Nucleus accumbens (tissue), 56 donors: ENCODE measurements at places on chromosomes 6 and 20.
A peak's percentile ranks its signal among the peaks of the same experiment; 100 is the strongest.

DNA sequence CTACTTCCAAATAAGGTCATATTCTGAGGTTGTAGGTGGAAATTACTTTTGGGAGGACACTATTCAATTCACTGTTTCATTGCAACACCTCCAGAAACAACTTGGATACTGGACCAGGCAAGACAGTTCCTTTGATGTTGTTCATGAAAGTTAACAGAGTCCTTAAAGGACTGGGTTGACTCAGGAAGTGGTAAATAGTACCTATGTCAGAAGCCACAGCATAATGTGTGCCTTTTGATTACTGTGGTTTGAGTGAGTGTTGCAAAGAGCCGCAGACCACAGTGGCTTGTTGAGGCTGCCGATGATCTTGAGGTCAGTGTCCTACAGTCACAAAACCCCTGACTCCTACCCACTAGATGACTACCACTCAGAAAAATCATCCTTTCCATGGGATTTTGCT, 10.9 kb downstream of the IL20RA start:
- DNase-seq, result no peak

DNA sequence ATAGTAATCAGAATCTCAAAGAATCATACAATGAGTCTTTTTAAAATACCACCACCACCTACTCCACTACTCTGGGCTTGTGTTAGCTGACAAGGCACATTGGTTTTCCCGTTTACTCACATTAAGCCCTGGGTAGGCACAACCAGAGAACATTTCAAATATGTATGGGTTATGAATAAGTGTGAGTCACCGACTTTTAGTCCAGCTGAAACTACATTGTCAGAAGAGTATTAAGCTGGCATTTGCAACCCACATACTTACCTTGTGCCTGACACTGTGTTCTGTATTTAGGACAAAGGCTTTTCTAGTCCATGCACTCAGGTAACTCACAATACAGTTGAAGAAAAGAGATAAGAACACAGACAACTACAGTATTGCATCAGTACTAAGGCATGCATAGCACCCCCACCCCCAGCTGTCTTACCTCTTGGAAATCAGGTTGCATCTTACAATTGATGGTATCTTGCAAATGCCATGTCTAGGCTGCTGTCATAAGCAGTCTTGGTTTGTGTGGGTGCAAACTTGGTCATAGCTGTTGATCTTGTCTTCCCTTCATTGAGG, 40.3 kb upstream of the AHI1 start:
- no peak for DNase-seq

DNA sequence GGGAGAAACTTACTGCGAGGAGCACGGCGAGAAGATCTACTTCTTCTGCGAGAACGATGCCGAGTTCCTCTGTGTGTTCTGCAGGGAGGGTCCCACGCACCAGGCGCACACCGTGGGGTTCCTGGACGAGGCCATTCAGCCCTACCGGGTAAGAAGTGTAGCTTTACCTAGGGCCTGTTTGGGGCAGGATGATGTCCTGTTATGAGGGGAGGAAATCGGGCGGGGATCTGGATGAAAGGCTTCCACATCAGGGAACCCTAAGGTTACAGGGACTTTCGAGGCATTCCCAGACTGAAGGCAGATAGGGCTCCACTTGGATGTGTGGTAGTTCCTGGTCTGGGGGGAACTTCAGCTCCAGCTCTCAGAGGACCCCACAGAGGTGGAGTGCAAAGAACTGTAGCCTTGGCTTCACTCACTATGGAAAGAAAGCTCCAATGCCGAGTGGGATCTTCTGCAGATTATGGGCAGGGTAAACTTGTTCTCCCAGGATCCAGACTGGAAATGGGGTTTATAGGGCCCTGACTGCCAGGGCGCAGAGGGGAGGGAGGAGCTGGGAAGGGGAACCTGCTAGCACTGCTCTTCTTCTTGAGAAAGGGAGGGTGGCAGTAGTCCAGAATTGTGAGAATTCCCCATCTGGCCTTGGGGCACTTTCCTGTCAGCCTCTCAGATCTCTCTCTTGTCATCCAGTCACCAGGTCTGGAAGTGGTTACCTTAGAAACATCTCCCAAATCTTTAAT, 740 bp downstream of the TRIM15 start:
- DNase-seq, result no peak

GRCh38 chr20:62997417-62998035, 9.2 kb downstream of the BHLHE23 start:
- DNase-seq, result no peak

DNA sequence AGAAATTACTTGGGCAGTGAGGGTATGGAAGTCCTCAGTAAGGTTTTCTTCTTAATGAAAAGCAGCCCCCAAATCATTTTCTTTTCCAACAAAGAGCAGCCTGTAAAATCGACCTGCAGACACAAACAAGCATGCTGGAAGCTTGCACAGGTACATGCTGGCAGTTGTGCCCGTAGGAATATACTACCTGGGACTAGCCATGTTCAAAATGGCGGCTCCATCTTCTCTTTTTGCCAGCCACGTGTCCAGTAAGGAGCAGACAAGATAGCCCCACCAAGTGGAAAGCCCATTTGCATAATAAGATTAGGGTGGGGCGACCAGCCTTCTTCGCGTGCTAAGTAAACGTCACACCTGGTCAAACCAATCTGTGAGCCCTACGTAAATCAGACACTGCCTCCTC, 259.4 kb upstream of the AGPAT4 start:
- no peak for DNase-seq

GRCh38 chr20:47583551-47583950, 81.9 kb downstream of the NCOA3 start:
- no peak for DNase-seq

GRCh38 chr20:48733296-48733790, 94.5 kb downstream of the PREX1 start:
- DNase-seq, result no peak

DNA sequence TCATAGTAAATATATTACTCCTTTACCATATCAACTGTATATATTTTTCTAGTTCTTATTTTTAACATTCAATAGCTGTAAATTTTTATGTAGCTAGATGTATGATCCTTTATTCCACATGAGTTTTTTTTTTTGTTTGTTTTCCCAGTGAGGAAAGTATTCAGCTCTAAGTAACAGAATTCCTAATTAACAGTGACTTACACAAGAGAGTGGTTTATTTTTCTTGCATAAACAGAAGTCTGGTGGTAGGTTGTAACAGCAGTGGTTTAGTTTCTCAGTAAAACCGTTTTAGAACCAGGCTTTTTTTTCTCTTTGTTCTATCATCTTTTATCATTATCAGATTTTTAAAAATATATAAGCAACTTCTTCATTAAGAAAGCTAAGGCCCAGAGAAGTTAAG, 116.9 kb upstream of the FLRT3 start:
- DNase-seq, result no peak

DNA sequence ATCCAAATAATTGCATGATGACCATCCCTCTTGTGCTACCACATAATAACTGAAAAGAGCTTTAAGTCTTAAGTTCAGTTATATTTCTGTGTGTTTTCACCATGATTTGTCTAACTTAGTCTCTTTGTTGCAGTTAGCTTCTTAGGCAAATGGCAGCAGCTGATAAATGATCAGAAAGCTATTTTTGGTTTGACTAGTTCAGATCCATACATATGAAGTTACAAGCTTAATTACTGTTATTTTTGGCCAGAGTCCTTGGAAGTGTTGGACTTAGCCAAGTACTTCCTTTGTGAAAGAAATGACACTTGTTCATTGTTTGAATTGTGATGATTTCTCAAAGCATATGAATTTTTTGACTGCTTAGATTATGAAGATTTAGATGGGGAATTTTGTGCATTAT, 54.2 kb downstream of the HIVEP1 start:
- no peak for DNase-seq

GRCh38 chr6:69895396-69895795, 29.0 kb downstream of the COL19A1 start:
- no peak for DNase-seq

GRCh38 chr6:2272696-2273095, 27.3 kb upstream of the GMDS start:
- DNase-seq, result no peak

DNA sequence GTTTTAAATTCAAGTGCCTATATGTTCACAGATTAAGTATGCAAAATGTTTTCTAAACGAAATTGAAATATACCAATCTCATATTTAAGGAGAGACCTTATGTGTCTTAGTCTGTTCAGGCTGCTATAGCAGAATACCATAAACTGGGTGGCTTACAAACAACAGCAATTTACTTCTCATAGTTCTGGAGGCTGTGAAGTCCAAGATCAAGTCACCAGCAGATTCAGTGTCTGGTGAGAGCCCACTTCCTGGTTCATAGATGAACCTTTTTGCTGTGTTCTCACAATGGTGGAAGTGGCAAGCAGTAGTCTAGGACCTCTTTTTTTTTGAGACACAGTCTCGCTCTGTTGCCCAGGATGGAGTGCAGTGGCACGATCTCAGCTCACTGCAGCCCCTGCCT, 3.5 kb upstream of the DSTN start:
- DNase-seq, result no peak

DNA sequence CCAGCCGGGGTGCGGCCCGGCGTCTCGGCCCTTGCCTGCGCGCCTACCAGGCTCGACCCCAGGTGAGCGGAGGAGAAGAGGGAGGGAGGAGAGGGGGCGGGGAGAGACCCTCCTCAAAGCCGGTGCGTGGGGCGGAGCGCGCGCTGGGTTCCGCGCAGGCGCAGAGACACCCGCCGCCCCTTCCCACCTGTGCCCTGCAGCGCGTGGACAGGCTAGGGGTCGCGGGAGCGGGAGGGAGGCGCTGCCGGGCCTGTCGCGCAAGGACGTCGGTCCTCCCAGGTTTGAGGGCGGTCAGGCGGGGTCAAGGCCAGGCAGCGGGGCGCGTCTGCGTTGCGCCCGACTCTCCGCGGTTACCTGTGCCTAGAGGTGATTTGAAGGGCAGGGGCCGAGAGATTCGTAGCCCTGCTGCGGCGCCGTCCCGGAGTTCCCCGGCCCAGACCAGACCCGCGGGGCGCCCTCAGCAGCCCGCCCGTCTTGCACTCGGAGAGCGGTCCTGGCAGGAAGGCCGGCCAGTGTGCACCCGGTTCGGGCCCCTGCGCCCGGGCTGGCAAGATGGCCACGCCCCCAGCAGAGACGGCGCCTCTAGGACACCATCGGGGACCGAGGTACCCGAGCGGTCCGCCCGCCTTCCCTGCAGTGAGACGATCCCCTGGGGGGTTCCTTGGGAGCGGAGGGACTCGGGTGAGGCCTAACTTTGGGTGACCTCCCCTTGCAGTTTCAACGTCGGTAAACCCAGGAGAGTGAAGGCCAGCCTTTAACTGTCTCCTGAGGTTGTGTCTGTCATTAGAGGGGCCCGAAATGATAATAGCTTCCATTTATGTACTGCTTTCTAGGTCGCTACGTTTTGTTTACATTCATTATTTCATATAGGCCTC, 546 bp downstream of the C6orf136 start:
- peak; percentile 53 for DNase-seq

GRCh38 chr20:235891-236290, 8.8 kb downstream of the DEFB129 start:
- no peak for DNase-seq

DNA sequence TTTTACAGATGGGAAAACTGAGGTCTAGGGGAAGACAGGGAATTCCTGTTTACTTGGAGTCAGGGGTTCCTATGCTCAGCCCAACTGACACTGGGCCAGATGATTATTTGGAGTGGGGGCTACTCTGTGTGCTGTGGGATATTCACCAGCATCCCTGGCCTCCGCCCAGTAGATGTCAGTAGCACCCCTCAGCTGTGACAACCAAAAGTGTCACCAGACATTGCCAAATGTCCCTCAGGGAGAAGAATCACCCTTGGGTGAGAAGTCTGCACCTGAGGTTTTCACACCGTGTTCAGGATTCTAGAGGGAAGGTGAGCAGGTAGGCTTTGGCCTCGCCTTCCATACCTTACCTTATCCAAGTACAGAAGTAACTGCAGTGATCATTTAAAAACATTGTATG, 27.6 kb downstream of the CDH26 start:
- DNase-seq, result no peak

- DNase-seq, result no peak
Measured at GRCh38 chr6:28693751-28694443, 168.2 kb downstream of the GPX5 start.

- no peak for DNase-seq
Measured at GRCh38 chr6:159871241-159871640, 19.5 kb upstream of the MAS1 start.

DNA sequence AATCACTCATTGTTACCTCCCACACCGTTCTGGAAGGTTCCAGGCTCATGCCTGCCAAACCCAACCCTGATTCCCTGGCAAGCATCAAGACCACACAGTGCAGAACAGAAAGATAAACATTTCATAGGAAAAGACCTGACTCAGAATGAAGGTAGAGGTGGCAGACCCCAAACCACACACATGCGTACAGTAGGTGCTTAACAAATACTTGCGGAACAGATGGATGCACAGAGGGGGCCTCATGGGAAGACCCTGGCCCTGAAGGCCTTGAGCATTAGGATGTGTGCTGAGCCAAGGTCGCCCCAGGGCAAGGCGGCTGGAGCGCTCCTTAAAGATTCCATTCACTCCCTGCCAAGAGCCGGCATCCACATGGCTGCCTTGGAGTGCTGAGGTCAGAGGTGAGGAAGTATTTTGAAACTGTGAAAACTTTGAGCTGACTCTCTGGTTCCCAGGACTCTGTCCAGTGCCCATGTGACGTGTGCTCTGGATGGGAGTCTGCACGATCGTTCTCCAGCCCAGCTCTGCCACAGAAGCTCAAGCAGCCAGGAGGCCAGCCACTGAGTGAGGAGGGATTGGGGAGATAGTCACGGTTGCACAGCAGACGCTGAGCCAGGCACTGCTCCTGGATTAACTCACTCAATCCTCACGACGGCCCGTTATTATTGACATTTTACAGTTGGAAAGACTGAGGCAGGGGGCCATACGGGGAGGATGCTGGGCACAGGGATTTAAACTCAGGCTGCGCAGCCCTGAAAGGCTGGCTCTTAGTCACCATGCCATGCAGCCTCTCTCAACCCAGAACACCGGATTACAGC, 65.5 kb upstream of the AFDN start:
- DNase-seq, result peak; percentile 14

DNA sequence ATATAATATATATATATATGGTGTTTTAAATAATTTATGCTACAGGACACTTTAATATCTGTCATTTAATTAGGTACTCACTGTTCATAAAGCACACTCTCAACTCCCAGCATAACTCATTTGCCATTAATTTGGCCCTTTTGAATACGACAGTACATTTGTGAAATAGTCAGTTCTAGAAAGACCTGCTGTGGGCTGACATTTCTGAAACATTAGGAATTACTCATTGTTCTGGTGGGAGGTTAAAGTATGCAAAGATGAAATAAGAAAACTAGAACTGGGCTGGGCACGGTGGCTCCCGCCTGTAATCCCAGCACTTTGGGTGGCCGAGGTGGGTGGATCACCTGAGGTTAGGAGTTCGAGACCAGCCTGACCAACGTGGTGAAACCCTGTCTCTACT, 497.5 kb downstream of the UTRN start:
- DNase-seq, result no peak

GRCh38 chr20:2652724-2653555, 508 bp downstream of the NOP56 start:
- DNase-seq, result peak; percentile 79

DNA sequence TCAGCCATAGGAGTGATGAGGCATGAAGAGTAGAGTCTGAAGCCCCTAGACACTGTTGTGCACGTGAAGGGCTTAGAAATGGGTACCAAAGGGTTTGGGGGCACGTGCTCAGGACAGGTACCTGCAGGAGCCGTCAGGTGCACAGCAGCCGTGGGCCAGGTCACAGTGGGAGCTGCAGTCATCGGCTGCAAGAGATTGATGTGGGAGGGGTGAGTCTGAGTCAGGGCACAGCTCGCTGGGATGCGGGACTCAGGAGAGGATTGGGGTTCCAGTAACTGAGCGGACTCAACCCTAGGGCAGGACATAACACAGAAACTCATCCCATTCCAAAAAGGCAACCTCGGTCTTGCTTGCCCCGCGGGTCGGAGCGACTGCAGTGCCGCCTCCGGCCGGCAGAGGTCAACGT, 1.1 kb downstream of the DLK2 start:
- no peak for DNase-seq
